Fibroblast of lung (primary cell): ENCODE measurements at places on chromosomes 16 and 17.
A peak's percentile ranks its signal among the peaks of the same experiment; 100 is the strongest.

- DNase-seq = peak; percentile 69
Measured at GRCh38 chr17:12613566-12613965, 52.1 kb upstream of the MYOCD start.

GRCh38 chr16:69055008-69055407 is 50.4 kb upstream of the HAS3 start:
- no peak for DNase-seq

GRCh38 chr17:43406676-43407645 is 8.2 kb downstream of the ARL4D start:
- peak; percentile 65 for DNase-seq

DNA sequence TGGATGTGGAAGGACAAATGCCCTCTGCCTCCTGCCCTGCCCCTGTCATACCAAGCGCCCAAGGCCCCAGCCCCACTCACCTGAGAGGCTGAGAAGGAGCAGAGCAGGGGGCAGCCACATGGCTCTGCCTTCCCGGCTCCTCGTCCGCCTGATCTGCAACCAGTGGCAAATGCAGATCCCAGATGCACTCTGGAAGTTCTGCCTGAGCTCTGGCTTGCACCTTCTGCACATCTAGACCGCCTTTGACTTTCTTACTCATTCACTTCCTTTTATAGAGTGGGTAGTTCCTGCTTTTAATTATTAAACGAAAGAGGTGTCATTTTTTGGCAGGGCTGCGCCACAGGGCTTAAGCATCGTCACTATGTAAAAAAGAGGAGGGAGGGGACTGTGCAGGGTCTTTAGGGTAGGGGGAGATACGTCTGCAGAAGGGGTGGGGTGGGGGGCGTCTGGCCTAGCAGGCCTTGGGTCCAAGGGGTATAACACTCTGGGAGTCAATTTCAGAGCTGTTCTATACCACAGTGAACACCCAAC is at the start of gene CD300LB:
Gene CD300LB, minus strand, starts transcription at position 245 of the 531 bp plus-strand sequence. Its CDS starts 125 bp downstream, at position 120.
- no peak for DNase-seq

DNA sequence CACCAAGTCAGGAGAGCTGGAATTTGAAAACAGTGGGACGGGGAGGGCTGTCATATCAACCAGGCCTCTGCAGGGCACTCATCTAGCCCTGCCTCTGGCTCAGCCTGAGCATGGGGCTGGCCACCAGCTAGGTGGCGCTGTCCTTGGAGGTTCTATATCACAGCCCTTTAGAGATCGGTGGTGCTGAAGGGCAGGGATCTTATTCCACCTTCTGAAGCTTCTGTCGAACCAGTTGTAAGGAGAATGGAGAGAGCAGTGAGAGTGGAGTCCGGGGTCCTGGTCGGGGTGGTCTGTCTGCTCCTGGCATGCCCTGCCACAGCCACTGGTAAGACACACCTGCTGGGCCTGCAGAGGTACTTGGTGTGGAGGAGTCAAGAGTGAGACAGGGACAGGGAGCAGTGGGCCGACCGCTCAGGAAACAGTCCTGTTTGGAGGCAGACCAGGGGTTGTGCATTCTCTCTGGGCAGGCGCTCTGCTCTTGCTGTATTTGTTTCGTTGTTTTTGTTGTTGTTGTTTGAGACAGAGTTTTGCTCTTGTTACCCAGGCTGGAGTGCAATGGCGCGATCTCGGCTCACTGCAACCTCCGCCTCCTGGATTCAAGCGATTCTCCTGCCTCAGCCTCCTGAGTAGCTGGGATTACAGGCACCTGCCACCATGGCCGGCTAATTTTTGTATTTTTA is at the start of gene CES3:
Gene CES3, plus strand, starts transcription at position 202 of the 680 bp plus-strand sequence. Its CDS starts 42 bp downstream, at position 244.
- peak; percentile 42 for DNase-seq
